Fibroblast of skin of scalp (primary cell): ENCODE measurements at places on chromosomes 4 and X.

GRCh38 chr4:96729641-96730040 lies 889.7 kb downstream of the PDHA2 start:
- DNase-seq: no peak

- DNase-seq: no peak
These were observed 17.5 kb upstream of the MAGEA10 start for GRCh38 chrX:152155766-152156310.

DNA sequence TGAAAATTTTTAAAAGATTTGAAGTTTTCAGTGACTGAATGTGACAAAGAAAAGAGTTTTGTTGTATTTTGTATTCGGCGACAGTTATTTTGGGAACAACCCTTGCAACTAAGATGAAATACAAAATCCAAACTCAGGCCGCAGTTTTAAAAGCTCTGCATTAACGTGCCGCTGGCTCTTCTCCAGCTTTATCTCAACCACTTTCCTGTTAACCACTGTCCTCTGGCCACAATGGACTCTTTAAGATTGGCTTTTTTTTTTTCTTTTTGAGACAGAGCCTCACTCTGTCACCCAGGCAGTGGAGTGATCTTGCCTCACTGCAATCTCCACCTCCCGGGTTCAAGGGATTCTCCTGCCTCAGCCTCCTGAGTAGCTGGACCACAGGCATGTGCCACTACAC lies 22.1 kb upstream of the AMTN start:
- no peak for DNase-seq

DNA sequence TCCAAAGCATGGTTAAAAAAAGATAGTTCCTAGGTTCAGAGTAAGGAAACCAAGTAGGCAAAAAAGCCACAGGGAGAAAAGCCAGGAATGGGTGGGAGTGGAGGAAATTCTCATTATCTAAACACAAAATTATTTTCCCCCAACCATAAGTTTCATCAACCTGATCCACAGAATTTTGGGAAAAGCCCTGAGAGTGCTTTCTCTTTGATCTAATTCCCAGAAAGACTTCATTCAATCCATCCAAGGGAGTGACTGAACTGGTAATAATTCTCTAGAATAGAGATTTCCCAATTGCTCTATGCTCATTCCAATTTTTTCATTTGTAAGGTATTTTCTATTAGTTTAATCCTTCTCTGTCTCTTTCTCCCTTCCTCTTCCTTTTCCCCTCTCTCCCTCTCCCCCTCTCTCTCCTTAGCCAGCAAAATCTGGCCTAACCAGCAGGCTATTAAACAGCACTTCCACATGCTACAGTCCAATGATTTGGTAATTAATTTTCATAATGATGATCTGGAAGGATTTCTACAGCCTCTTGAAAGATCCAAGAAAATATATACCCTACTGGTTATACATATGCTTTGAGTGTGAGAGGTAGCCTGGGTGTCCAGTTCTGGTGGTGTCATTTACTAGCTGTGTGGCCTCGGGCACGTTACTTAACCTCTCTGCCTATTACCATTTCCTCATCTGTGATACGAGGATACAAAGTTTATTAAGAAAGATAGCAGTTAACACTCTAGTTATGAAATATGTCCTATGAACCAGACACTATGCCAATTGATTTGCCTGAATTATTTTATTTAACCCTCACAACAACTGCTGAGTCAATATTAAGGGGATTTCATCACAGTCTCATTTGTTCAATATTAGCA lies 251.5 kb upstream of the RASGEF1B start:
- no peak for DNase-seq

GRCh38 chrX:63101879-63102620 lies 249.1 kb downstream of the SPIN4 start:
- DNase-seq: no peak

- DNase-seq: no peak
These were observed 1178.9 kb upstream of the DIAPH2 start for GRCh38 chrX:95505721-95506120.

GRCh38 chr4:158613046-158613445 lies 58.6 kb downstream of the C4orf46 start:
- DNase-seq: no peak

GRCh38 chrX:24294619-24295018 lies 19.2 kb downstream of the SUPT20HL2 start:
- peak; percentile 26 for DNase-seq

DNA sequence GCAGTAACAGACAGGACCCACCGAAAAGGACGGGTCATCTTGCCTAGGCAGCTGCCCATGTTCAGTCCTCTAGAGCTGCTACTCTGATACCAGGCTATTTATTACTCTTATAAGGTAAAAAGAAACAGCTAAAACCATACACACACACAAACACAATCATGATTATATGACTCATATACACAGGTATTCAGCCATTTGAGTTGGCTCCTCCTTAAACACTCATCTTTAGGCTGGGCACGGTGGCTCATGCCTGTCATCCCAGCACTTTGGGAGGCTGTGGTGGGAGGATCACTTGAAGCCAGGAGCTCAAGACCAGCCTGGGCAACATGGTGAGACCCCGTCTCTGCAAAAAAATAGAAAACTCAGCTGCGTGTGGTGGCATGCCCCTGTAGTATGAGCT lies 76.6 kb downstream of the F11 start:
- DNase-seq: no peak

DNA sequence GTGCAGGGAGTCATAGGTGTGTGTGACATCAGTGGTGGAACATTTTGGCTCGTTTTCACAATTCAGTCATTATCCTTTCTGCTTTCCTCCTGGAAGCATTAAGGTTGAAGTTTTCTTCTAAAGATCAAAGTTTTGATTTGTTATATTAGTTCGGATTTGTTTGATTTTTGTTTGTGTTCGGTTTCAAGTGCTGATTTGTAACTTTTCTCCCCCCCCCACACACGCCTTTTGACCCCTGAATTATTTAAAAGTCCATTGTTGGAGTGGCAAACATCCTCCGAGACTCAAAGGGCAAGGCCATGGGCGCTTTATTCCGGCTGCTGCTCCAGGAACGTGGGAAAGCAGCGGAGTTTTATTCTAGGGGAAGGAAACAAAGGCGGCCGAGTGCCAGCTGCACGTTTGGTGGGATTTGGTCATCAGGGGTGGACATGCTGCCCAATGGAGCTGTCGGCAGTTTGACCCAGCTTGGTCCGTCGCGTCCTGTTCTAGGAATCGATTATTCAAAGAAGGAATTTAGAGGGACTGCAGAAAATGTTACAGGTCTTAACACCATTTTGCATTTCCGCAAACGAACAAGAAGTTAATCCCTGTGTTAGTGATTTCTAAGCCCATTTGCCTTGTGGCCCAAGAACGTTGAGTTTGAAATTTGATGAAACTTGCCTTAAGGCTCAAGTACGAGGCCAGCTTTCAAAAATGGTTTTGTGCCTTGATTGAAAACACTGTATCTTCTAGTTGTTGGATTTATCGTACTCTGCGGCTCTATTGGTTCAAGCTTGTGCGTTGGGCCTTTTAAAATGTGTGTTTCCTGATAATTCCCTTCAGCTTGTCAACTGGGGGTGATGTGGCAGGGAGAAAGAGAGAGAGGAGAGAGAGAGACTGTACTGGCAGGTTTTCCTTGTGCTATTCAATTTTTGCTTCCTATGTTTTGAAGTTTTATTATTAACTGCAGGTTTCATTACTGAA lies 565 bp upstream of the ZNF41 start:
- peak; percentile 36 for DNase-seq

GRCh38 chrX:74420196-74421035 lies 877 bp upstream of the SLC16A2 start:
- peak; percentile 59 for DNase-seq

GRCh38 chr4:111178231-111178630 lies 555.4 kb upstream of the PITX2 start:
- DNase-seq: no peak

DNA sequence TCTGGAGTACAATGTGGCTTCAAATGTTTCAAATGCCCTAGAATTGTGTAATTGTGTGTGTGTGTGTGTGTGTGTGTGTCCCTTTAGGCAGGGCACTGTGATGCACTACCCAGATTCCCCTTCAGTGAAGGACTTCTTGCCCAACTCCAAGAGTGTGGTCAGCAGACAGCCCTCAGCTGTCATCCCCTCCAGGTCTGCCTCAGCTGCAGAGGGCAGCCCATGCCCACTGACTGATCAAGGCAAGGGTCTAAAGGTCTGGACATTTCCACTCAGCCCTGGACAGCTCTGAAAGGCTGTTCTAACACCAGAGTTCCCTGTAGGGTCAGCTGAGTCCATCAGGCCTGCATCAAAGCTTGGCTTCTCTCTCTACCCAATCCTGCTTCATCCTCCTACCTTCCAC lies 83.9 kb upstream of the USP9X start:
- DNase-seq: no peak

- DNase-seq: no peak
These were observed 13.0 kb downstream of the RGN start for GRCh38 chrX:47091149-47091775.

DNA sequence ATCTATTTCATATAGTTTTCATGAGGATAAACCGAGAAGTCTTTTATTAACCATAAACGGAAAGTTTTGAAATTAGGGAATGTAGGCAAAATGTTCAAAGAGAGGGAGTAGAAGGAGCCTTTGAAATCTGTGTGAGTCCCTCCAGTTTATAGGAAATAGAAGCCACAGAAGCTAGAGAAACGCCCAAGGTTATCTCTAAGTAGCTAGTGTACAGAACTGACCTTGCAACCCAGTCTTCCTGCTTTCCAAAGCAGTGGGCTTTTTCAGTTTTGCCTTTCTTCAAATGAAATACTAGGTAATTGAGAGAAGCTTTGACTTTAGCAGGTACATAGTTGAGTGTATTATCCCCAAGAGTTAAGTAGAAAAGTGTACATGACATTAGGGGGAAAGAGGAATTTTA lies 39.4 kb downstream of the STIM2 start:
- no peak for DNase-seq

DNA sequence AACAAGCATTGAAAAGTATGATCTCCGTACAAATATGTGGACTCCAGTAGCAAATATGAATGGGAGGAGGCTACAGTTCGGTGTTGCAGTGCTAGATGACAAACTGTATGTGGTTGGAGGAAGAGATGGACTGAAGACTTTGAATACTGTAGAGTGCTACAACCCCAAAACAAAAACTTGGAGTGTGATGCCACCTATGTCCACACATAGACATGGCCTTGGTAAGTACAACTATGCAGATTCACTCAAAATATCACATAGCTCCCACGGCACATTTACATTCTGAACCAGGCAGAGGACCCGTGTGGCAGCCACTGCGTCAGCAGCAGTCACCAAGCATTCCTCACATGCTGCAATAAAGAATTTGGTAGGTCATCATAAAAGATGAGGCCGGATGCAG lies 41.3 kb downstream of the KLHL5 start:
- DNase-seq: peak; percentile 4

- no peak for DNase-seq
These were observed 66.9 kb downstream of the PTPN13 start for GRCh38 chr4:86661006-86661405.

DNA sequence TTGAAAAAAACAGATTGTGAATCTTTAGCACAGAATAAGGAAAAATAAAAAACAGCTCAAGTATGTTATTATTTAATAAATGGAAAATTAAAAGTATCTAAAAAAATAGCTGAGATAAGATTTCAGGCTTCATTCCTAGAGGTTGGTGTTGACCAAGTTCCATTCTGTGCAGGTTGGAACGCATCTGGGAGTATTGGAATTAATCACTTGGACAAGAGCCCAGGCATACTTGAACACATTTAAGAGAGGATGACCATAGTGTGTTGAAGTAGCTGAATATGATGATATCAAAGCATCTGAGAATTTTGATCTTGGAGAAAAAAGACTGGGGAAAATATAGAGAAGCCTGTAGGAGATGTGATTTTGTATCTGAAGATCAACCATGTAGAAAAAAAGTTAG lies 54.6 kb upstream of the VCX start:
- no peak for DNase-seq

GRCh38 chr4:74217365-74217764 lies 59.4 kb downstream of the MTHFD2L start:
- DNase-seq: peak; percentile 66

- peak; percentile 53 for DNase-seq
These were observed 54.3 kb upstream of the TET2 start for GRCh38 chr4:105092356-105092755.

GRCh38 chrX:54496517-54496852 lies 451 bp upstream of the FGD1 start:
- DNase-seq: no peak

- DNase-seq: peak; percentile 85
These were observed 264.6 kb downstream of the SPRY1 start for GRCh38 chr4:123661080-123661737.

DNA sequence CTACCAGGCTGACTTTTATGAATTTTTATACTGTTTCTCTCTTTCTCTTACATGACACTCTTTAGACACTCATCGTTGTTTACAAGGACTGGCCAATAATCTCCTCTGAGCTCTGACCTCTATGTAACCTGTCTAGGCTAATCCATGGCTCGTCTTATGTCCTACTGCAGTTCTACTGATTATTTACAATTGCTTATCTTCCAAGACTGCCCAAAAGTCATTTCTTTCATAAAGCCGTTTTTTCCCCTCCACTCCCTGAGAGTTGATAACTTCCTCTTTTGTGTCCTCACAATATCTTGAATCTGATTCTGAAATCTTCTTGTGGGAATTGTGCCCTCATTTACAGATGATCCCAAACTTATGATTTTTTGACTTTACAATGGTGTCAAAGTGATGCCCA lies 18.3 kb upstream of the SNCA start:
- DNase-seq: no peak

- DNase-seq: no peak
These were observed 349.4 kb downstream of the MID1IP1 start for GRCh38 chrX:39150621-39151020.

DNA sequence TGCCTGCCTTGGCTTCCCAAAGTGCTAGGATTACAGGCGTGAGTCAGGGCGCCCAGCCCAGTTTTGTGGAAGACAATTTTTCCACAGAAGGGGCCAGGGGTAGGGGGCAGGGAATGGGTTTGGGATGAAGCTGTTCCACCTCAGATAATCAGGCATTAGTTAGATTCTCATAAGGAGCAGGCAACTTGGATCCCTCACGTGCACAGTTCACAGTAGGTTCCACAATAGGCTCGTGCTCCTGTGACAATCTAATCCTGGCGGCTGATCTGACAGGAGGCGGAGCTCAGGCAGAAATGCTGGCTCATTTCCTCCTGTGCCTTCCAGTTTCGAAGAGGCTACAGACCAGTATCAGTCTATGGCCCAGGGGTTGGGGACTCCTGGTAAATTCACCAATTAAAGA lies 491.6 kb upstream of the AADAT start:
- DNase-seq: no peak

- peak; percentile 1 for DNase-seq
These were observed 155.8 kb downstream of the FAM47B start for GRCh38 chrX:35098419-35098818.

- no peak for DNase-seq
These were observed 38.0 kb downstream of the MID1IP1 start for GRCh38 chrX:38839277-38839676.
